ENCODE measurements at places on chromosomes 5 and 9.

DNA sequence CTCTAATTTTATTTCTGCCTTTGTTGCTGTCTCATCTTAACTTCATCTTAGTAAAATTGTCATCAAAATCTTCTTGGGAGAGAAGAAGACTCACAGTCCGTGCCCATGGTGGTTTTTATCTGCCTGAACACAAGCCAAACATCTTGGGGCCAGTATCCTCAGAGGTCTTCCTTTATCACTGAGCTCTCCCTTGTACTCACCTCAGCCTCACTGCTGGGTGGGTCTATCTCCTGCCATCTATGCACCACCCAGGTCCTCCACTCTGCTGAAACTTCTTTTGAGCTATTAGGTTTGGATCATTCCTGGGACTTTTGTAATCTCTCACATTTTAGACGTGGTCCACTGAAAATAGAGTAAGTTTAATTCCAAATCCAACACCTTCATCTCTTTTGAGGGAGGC, 116.3 kb upstream of the EPB41L4A start:
- DNase-seq, result no peak

GRCh38 chr9:86075132-86076109, 23.9 kb downstream of the GOLM1 start:
- no peak for DNase-seq

DNA sequence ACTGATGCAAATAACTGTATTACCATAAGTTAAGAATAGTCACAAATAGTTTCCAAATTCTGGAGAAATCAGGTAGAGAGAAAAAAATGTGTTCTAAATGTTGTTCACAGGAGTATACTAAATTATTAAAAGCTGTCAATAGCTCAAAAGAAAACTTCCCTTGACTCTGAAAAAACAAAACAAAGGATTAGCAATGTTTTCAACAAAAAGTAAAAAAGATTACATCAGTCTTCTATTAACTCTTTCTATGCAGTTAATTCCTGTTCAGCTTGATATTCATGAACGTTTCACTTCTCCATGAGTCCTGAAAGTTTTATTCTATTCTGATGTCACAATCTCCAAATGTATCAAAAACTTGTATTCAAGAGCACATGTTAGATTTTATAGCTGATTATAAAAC, 9.5 kb upstream of the CLTB start:
- no peak for DNase-seq

- no peak for DNase-seq
Measured at GRCh38 chr9:133493428-133493827, 14.5 kb upstream of the SLC2A6 start.

DNA sequence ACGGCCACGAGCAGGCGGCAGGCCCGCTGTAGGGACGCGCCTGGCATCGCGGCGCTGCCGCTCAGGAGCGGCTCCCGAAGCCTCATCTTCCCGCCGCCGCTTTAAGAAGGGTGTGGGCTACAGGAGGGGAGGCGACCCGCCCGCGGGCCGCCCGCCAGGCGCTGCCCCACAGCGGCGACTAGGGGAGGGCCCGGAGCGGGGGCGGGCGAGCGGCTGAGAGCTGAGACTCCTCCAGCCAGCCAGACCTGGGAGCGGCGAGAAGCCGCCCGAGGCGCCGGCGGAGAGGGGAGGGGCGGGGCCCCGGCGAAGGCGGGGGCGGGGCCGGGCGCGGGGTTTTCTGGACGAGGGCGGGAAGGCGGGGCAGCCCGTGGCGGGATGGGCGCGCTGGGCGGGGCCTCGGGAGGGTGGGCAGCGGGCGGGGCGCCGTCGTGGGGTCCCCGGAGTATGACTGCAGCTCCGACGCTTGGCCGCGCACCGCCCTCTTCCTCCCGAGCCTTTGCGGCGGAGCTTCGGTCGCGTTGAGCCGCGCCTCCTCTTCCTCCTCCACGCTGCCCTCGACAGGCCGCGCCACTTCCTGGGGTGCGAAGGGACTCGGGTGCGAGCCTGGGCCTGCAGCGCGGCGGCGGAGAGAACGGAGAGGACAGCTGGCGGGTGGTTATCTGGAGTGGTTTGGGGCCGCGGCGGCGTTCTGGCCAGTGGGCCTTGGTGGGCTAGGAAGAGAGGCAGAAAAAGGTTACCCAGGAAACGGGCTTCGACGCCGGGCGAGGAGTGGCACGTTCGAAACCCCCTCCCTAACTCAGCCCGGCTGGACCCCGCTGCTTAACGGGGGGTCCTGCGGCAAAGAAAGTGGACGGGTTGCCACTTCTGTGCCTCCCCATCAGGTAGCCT, at the start of gene B4GALT1:
TSS of gene B4GALT1 (minus strand) at position 253 of the 888 bp plus-strand sequence. CDS start at position 86, 167 bp downstream.
- DNase-seq, result peak; percentile 98

- no peak for DNase-seq
Measured at GRCh38 chr5:133256276-133256675, 204.5 kb downstream of the HSPA4 start.

GRCh38 chr5:14405267-14405666, 176.3 kb upstream of the OTULINL start:
- DNase-seq, result no peak

DNA sequence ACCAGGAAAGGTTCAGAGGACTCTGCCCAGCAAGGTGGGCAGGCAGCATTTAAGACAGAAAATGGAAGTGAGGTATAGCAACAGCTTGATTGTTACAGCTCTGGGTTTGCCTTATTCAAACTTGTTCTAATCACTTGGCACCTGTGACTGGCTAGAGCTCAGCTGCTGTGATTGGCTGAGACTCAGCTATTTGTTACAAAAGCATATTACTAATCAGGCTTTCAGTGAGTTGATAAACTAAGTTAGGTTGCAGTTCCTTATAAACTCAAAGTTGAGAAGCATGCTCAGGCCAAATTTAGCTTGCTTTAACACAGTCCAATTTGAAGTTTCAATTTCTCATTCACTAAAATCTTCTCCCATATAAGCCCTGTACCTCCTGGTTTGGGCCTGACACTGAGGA, 56.3 kb downstream of the GDA start:
- DNase-seq, result no peak

DNA sequence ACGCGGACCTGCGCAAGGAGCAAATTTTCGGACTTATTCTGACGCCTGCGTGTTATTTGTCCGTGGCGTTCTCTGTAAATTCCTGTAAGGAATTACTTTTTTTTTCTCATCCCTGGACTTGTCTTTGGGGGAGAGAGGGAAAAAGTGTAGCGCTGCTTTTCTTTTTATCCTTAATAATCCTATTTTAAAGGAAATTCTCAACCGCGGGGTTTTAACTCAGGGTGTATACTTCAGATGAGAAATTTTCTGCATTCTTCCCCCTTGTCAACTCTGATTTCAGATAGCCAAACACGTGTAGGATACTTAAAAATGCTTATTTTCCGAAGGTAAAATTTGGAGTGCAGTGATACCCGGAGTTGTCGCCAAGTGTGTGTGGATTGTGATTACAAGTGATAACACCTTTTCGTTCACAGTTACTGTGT, 853 bp downstream of the DCP2 start:
- peak; percentile 54 for DNase-seq

- DNase-seq, result peak; percentile 59
Measured at GRCh38 chr5:97554977-97555643, 372.1 kb upstream of the RIOK2 start.

GRCh38 chr9:132753593-132753880, 83.3 kb downstream of the GTF3C4 start:
- DNase-seq, result no peak

GRCh38 chr9:121434969-121435368, 64.7 kb downstream of the GGTA1 start:
- DNase-seq, result peak; percentile 45

- no peak for DNase-seq
Measured at GRCh38 chr5:125384071-125384470, 637.6 kb upstream of the ZNF608 start.

DNA sequence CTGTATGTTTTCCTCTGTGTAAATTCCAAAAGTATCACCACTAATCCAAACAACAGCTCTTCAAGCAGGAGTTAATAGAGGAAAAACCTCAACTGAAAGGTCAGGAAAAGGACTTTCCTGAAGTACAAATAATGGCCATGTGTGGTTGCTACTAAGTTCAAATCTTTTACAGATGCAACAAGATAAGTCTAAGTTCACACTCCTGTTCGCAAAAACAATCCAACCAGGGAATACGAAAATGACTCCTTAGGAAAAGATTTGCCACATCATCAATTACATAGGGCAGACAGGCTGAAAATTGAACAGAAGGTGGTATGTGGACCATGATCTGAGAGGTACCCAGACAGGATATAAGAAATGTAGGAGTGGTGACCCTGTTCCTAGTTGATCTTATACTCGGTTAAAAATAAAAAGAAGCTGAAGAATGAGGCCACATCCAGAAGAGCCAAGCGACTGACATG, 210.2 kb downstream of the TSSK1B start:
- no peak for DNase-seq

- peak; percentile 39 for DNase-seq
Measured at GRCh38 chr5:132205385-132206125, 22.1 kb downstream of the P4HA2 start.

- DNase-seq, result no peak
Measured at GRCh38 chr5:89128092-89128491, 245.1 kb upstream of the MEF2C start.

DNA sequence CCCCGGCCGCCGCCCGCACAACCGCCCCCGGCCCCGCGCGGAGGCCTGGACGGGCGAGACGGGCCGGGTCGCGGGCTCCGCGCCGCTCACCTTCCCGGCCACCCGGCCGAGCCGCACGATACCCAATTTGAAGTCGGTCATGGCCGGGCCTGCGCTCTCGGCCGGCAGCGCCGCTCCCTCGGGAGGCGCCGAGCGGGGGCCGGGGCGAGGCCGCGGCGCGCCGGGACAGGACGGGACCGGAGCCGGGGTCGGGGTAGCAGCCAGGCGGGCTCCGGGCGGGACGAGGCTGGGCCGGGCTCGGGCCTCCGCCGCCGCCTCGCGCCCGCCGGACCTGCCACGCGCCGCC, 216 bp downstream of the ZMYND19 start:
- no peak for DNase-seq

GRCh38 chr9:114233491-114234185, 78.3 kb downstream of the COL27A1 start:
- DNase-seq, result no peak

DNA sequence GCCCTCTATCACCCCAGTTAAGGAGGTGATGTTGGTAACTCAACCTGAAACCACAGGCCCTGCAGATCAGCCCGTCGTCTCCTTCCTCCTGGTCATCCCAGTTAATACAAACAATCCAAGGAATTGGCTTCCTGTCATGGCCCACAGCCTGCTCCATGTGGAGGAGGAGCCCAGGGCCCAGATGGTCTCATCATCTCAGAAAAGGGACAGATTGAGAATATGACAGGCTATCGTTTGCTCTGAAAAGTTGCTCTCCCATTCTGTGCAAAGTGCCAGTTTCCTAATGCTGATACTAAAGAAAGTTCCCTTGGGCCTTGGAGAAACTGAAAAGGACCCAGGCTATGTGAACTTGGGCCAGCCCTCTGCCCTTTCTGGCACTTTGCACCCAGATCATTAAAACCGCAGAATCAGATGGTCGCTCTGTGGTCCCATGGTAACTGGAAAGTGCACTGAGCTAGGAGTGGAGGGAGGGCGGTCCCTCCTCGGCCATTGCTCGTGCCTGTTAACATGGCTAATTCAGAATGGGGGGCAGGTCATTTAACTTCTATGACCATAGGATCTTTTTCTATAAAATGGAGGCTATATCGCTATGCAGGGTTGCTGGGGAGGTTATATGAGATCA, 675 bp upstream of the SPAAR start:
- no peak for DNase-seq

GRCh38 chr9:101369884-101370531, 14.8 kb downstream of the BAAT start:
- DNase-seq, result no peak

GRCh38 chr9:113309204-113309813, 6.1 kb upstream of the RNF183 start:
- DNase-seq, result peak; percentile 82

DNA sequence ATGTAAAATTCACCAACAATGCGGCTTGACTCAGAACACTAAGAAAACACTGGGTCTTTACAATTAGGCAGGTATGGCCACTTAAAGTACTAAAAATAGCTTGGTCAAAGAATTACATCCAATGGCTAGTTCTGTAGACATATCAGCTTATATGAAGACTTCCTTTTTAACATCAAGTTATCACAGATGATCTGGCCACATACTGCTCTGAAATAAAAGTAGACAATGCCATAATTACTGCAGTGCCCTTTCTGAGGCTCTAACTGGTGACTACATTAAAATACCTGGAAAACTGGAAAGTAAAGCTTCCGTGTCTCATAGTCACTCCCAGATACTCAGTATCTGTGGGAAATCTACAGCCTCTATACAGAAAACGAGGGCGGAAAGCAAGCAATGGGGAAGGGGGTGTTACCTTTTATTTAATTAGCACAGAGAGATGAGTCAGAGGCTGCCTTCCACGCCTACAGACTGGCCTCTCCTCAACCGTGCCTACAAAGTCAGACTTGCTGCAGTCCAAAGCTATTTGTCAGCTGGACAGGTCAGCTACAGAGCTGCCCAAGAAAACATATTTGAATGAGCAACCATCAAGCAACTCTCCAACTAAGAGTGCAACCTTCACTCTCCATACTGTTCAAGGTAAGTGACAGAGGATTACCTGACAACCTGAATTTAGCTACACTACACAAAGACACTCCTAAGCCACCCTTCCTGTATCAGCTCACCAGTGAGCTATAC, 8.7 kb downstream of the SERINC5 start:
- peak; percentile 89 for DNase-seq

DNA sequence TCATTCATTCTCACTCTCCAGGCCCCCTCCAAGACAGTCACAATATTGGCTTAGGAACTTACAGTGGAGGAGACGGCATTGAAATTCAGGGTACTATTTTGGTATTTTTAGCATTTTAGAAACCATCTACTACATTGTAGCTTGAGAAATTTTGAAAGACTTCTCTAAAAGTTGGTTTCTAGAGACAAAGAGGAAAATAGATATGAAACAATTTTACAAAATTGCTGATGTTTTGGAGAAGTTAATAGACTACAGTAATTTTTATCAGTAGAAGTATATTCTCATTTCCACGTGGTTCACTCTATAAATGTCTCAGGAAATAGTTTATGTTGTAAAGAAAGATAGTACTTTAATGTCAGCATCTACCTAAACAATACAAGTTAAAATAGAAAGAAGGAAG, 63.2 kb upstream of the ZSWIM6 start:
- DNase-seq, result no peak

- no peak for DNase-seq
Measured at GRCh38 chr9:113898596-113898995, 22.5 kb downstream of the ZNF618 start.

DNA sequence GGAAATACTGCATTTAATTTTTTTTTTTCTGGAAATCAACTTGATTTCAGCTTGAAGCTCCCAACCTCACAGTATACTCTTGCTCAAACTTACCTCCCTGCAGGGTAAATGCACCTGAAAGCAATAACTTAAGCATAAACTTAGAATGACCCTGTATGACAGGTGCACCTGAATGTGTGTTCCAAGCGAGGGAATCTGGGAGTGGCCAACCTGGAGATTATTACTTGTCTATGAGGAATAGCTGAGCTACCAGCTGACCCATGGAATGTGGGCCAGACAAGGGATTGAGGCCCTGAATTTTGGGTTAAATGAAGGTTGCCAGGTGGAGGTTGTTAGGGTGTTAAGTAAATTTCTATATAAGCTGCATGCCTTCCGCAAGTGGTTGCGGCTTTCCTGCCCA, 140.6 kb downstream of the OSTF1 start:
- DNase-seq, result no peak

- peak; percentile 73 for DNase-seq
Measured at GRCh38 chr5:672329-673160, 20.6 kb downstream of the TPPP start.

Measured in adipocyte (in vitro differentiated cells).